ENCODE measurements at places on chromosomes 5 and 9.
A peak's percentile ranks its signal among the peaks of the same experiment; 100 is the strongest.

DNA sequence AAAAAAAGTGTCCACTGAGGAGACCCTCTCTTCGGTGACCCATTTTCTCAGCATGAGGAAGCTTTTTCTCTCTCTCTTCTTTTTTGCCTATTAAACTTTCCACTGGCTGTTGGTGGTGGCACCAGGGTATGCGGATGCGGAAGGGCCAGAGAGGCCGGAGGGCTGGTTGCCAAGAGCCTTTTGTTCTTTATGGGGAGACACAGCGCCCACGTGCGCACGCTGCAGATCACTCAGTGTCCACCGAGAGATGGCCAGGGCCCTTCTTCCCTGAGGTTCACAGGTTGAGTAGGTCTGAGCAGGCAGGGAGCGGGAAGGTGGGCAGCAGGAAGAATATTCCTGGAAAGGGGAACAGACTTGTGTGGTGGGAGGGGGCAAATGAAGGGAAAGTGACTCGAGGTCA is 69.1 kb downstream of the STK10 start:
- DNase-seq, result no peak

DNA sequence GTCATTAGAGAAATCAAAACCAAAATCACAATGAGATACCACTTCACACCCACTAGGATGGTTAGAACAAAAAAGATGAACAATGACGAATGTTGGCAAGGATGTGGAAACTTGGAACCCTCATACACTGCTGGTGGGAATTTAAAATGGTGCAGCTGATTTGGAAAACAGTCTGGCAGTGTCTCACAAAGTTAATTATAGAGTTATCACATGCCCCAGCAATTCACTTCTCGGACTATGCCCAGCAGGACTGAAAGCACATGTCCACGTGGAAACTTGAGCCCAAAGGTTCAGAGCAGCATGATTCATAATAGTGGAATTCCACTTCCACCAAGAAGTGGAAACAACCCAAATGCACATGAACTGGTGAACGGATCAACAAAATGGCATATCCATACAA is 85.0 kb upstream of the HRH2 start:
- no peak for DNase-seq

DNA sequence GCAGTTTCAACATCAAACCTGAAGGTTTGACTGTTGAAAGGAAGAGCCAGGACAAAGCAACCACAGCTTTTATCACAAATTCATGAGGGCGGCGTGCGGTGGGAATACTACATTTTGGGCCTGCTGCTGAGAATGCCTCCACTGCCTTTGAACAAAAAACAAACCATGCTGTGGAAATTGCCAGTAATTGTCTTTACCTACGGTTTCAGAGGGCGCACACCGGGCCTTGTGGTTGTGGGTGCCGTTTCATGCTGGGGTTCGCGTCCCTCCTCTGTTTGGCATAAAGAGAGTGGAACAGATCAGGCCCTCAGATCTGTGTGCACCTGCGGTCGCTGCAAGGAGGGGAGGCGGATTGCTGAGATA is 27.6 kb upstream of the TCF7 start:
- no peak for DNase-seq

GRCh38 chr5:34682926-34683623 is 26.9 kb downstream of the RAI14 start:
- DNase-seq, result no peak

DNA sequence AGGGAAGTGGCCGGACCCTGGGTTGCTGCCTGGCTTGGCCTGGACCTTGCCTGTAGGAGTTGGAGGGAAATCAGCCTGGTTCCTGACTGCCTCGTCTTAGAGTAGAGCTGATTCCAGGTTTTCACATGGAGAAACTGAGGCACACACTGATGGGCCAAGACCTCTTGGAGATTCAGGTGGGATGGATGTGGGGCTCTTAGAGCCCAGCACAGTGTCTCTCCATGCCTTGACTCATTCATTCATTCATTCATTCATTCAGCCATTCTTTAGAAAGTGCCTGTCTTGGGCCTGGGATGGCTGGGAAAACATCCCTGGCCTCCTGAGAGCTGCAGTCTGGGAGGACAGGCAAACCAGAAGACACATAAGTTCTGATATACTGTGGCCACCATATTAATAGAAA is 2.2 kb downstream of the LRRC8A start:
- DNase-seq, result no peak

DNA sequence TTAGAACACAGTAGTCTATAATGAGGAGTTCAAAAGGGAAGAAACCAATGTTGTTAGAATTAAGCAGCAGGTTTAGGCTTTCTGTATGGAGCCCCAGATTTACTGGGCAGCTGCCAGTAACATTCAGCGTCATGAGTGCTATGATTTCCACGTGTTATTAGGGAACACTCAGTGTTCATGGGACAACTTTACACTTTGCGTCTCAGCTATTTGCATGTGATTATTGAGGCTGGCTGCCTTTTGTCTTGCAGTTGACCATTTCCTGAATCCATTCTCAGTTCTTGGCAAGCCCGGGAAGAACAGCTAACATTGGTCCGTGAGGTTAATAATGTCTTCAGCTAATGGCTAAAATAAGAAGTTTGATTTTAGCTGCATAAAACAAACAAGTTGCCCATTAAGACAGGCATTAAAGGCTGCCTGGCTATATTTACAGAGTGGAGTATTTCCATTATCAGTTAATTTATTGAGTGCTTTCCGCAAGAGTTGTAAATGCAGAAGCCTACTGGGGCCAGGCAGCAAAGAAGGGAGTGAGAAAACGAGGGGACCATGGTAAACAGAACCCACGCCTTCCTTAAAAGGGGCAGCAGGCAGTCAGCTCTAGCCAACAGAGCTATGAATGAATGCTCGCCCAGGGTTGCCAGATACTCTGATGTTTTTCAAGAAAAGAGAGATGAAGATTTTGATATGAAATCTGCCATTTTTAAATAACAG is 120.9 kb downstream of the PIP5K1B start:
- DNase-seq, result no peak

- no peak for DNase-seq
Measured at GRCh38 chr9:35076848-35077247, 2.9 kb downstream of the FANCG start.

- DNase-seq, result peak; percentile 12
Measured at GRCh38 chr5:176466245-176466871, 18.2 kb downstream of the FAF2 start.

- DNase-seq, result no peak
Measured at GRCh38 chr5:111738118-111738517, 18.9 kb downstream of the NREP start.

DNA sequence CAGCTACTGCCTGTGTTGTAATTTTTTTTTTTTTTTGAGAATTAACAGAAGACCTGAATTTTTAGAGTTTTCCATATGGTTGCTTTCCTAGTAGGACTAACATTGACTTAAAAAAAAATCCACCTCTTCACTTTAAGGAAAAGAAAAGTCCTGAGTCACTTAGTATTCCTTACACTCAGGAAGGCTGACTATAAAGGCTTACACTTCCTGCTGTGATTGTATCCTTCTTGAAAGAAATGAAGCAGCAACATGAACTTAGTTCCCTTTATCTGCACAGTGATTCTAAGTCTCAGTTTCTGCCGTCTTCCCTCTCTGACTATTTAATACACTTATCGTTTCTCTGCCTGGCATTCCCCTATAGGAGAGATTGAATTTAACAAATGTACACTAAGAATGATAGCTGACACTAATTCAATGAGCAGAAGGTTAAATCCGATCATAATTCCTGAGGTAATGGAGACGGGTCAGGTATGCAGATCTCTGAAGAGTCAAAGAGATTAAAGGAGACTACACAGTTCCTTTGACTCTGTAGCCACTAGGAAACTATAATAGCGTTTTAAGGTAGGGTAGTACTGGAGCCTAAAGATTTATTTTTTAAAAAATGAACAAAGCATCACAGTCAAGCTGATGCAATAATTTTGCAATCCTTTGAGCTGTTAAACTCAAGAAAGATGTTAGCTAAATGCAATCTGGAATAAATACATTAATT is 185.1 kb upstream of the ELAVL2 start:
- no peak for DNase-seq

DNA sequence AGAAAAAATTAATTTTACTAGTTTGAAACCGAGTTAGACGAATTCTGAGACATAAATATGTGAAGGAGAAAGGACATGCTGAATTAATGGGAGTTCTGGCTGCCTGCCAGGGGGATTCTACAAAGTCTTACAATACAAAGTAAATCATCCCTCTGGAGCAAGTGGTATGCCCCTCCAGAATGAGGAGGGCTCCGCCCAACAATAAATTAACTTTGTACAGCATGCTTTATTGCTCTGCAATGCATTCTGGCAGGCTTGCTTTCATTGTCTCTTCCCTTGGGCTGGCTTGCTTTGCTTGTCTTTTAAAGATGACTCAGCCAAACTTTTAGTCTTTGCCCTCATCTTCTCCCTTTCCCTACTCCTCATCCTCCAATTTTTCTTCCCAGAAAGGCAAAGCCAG is 11.7 kb upstream of the PCDHB1 start:
- no peak for DNase-seq

DNA sequence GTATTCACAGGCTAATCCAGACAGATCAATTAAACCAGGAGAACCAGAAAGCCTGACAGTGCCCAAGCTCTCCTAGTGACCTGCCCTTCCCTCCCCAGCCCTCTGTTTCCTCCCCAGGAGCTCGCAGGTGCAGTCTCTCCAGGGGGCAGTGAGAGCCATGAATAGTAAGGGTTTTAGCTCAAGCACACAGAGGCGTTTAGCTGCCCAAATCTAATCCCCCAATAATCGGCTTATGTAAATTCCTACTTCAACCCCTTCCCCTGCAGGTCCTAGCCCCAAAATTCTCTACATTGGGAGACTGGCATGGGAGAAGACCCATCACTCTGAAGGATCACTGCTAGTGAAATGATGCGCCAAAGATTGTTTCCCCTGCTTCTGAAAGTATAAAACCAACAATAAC is 10.5 kb upstream of the TAL2 start:
- DNase-seq, result no peak

DNA sequence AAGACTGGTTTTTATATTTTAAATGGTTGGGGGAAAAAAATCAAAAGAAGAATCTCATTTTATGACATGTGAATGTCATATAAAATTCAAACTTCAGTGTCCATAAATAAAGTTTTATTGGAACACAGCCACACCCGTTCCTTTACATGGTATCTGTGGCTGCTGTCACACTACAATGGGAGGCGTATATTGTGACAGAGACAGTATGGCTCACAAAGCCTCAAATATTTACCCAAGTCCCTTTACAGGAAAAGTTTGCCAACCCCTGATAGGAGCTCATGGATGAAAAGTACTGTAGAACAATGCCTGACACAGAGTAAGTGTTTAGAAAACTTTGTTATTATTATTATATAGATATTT is 5.2 kb upstream of the DUSP1 start:
- DNase-seq, result no peak

DNA sequence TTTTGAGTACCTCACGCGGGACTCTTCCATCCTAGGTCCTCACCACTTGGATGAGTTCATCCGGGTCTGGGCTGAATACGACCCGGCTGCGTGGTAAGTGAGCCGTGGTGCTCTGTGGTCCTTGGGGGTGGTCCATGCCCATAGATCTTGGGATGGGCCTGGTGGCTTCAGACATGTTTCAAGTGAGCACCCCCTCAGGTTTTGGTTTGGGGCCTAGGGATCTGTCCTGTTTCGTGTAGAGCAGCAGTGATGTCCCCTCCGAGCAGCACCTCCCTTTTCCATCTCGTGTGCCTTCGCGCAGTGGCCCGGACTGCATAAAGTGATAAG is 218.9 kb downstream of the CACNA1B start:
- DNase-seq, result no peak

- DNase-seq, result no peak
Measured at GRCh38 chr5:115934388-115934974, 27.8 kb upstream of the LVRN start.

DNA sequence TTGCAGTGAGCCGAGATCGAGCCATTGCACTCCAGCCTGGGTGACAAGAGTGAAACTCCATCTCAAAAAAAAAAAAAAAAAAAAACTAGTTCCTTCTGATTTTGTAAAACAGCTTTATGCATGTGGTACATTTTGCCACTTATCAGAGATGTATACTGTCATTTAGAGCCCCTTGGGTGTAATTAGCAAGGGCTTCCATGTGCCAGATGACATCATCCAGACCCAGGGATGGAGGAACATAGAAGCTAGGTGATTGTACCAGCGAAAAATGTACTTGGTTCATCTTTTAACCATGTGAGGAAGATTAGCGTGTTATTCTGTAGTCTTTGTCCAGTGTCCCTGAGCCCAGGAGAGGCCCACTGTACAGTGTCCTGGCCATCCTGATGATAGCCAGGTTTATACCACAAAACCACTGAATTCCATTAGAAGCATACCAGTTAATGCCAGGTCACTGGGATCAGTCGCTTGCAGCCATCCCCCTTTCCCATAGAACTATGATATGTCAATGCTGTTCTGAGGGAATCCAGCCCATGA is 239.3 kb upstream of the SGCD start:
- DNase-seq, result no peak

All from fibroblast of skin of left biceps (primary cell).